Stimulated activated CD8-positive, alpha-beta memory T cell treated with anti-CD3 and anti-CD28 coated beads, Interleukin-4, amount 100 ng/mL, for 24 hours (primary cell): ENCODE measurements at places on chromosomes 11 and 22.
A peak's percentile ranks its signal among the peaks of the same experiment; 100 is the strongest.

GRCh38 chr11:27412192-27412691, 49.2 kb upstream of the CCDC34 start:
- no peak for DNase-seq

DNA sequence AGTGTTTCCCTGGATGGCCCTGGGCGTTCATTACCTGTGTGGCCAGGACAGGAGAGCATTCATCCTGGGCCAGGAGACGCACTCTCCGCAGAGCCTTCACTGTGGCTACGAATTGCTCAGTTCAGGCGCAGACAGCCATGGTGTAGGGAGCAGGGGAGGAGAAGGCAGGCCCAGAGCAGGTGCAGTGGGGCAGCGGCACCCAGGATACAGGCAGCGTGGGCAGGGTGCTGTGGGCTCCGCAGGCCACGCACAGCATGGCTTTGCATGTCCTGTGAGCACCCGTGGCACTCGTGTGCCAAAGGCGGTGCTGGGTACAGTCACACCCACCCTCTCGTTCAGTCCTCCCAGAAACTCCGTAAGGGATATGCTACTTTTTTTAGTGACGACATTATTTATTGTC, 124.2 kb upstream of the B3GAT1 start:
- no peak for DNase-seq

DNA sequence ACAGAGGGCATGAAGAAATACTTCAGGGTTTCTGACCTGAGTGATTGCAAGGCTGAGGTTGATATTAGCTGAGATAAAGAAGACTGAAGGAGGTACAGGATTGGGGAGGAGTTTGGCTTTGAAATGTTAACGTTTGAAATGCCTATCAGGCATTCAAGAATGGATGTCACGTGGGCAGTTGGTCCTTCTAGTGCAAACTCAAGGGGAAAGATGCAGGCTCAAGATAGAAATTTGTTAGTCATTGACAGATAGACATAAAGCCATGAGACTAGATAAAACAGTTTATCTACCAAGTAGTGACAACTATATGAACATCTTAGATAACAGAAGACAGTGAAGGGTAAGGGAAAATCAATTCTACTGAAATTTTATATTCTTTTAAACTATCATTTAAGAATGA, 23.1 kb downstream of the TTC17 start:
- no peak for DNase-seq

GRCh38 chr22:25062386-25063085, 110.0 kb downstream of the KIAA1671 start:
- DNase-seq, result peak; percentile 54

DNA sequence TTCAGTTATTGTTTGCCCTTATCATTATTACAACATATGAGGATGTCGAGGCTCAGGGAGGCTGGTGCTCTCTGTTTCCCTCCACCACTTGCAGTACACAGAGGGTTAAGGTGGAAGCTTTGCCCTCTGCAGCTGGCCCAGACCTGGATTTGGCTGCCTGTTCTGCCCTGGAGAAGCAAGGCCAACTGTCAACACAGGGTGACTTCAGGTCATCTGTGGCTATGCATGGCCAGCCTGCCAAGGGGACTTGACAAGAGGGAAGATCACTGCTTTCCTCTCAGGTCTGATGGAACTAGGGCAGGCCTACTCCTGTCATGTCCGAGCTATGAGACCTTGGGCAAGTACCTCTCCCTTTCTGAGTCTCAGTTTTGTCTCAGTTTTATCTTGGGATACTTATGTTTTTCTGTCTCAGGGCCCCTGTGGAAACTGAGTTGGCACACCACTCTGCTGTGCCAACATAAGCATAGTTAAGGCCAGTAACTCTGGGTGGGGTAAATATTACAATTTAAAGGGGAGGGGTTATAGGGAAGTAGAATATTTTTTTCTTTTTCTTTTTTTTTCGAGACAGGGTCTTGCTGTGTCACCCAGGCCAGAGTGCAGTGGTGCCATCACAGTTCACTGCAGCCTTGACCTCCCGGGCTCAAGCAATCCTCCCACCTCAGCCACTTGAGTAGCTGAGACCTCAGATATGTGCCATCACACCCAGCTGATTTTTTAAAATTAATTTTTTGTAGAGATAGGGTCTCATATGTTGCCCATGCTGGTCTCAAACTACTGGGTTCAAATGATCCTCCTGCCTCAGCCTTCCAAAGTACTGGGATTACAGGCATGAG, 2.4 kb upstream of the THRSP start:
- DNase-seq, result no peak

GRCh38 chr22:40405178-40406062, 35.0 kb downstream of the SGSM3 start:
- DNase-seq, result no peak

DNA sequence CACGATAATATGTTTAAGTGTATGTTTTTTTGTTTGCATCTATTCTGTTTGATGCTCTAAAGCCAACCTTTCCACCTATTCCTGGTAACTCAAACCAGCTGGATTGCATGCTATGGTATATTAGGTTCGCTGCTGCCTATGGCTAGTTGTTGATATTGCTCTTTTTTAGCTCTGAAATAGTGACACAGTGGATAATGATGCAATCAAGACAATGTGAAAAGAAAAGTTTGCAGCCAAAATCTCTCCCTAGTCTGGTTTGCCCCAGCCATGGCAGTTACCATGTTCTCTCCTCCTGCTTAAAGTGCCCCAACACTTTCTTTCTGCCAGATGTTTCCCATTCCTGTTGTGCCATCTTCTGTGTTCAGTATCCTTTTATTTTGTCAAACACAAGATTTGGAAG, 269.7 kb downstream of the DYNC2H1 start:
- no peak for DNase-seq
